Esophagus (tissue), 2 donors: ENCODE measurements at places on chromosomes 4 and X. TPM values are rescaled to one million over a fixed set of nuclear protein-coding genes. Genes with fewer than 3 reads are reported as not detected.

Gene SLITRK2
- polyA plus RNA-seq = 0.04 TPM

Gene XAGE2
- not detected for polyA plus RNA-seq

Gene SLC9B1
- polyA plus RNA-seq = 0.18 TPM

Gene TEX13D
- polyA plus RNA-seq = 0.04 TPM

Gene TBX22
- not detected for polyA plus RNA-seq

Gene VSIG4
- polyA plus RNA-seq = 4.0 TPM

Gene F11
- polyA plus RNA-seq = not detected

Gene TMEM165
- 84.6 TPM for polyA plus RNA-seq

Gene TMA16
- 7.4 TPM for polyA plus RNA-seq

Gene NSG1
- 11.3 TPM for polyA plus RNA-seq

Gene PSAPL1
- polyA plus RNA-seq = 0.04 TPM

Gene OTC
- polyA plus RNA-seq = 0.20 TPM

Gene ANXA10
- polyA plus RNA-seq = 0.02 TPM

Gene VEGFC
- 2.3 TPM for polyA plus RNA-seq

Gene RTL3
- 0.04 TPM for polyA plus RNA-seq
